ENCODE measurements at places on chromosomes 3 and 15.

GRCh38 chr15:56051676-56052075 is 58.3 kb upstream of the NEDD4 start:
- H3K27ac ChIP-seq = no peak overlapping the region
- H3K36me3 ChIP-seq = no peaks in the 10 kb centered on the region
- no peak overlapping the region for H3K4me3 ChIP-seq
- no peak for DNase-seq
- H3K4me1 ChIP-seq = no peaks in the 10 kb centered on the region

- H3K36me3 ChIP-seq = peaks cover 4% of the 10 kb centered on the region
- H3K4me1 ChIP-seq = peaks cover 15% of the 10 kb centered on the region
- DNase-seq = no peak
- H3K27ac ChIP-seq = peak overlapping the region; percentile 89
Measured at GRCh38 chr15:68298336-68298735, 20.8 kb downstream of the FEM1B start.

GRCh38 chr3:53970661-53971060 is 79.0 kb upstream of the SELENOK start:
- no peak for DNase-seq
- peaks cover 13% of the 10 kb centered on the region for H3K27me3 ChIP-seq
- no peak overlapping the region for H3K4me3 ChIP-seq
- H3K36me3 ChIP-seq = no peaks in the 10 kb centered on the region

GRCh38 chr3:5195605-5196004 is 8.1 kb downstream of the EDEM1 start:
- peak overlapping the region; percentile 47 for H3K4me3 ChIP-seq
- peaks cover 79% of the 10 kb centered on the region for H3K4me1 ChIP-seq
- peak overlapping the region; percentile 82 for H3K27ac ChIP-seq

DNA sequence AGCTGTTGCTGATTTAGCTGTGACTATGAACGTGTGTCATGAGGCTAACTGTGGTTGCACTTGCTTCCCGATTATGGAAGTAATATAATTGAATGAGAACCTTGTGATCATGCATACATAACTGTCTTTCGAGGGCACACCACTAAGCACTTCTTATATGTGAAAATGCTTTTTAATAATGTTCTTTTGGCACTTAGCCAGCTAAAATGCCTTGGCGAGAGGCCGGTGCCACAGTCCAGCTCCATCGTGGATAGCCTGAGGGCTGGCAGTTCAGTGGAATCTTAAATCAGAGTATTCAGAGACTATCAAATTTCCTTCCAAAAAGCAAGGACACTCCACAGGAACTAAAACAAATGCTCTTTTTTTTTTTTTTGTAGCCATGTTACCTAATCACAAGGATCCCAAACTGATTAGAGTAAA is 161.6 kb upstream of the FRMD4B start:
- no peak for DNase-seq
- no peaks in the 10 kb centered on the region for H3K4me1 ChIP-seq
- peaks cover 40% of the 10 kb centered on the region for H3K27me3 ChIP-seq

DNA sequence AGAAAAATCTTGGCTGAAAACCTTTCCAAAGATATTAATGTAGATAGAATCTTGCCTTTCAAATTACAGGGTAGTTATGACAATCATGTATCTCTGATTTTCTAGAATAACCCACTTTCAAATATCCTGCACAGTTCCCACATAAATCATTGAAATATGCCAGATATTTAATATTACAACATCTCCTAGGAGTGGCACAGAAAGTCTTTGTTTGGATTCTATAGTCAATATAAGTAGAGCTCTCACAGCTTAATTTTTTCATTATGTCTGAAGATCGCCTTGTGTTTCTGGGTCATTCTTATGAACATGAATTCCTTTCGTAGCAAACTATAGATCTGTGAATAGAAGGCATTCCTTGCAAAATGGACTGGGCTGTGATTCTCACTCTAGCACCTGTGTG is 5.0 kb downstream of the RARB start:
- no peaks in the 10 kb centered on the region for H3K36me3 ChIP-seq
- no peak overlapping the region for H3K4me3 ChIP-seq
- no peak overlapping the region for H3K27ac ChIP-seq
- no peak for DNase-seq
- peaks cover 33% of the 10 kb centered on the region for H3K27me3 ChIP-seq

GRCh38 chr3:129627350-129628168 is 21.1 kb upstream of the PLXND1 start:
- DNase-seq = peak; percentile 40
- peaks cover 14% of the 10 kb centered on the region for H3K4me1 ChIP-seq
- H3K36me3 ChIP-seq = peaks cover 2% of the 10 kb centered on the region
- peak overlapping the region; percentile 84 for H3K4me3 ChIP-seq
- peak overlapping the region; percentile 14 for H3K27ac ChIP-seq

DNA sequence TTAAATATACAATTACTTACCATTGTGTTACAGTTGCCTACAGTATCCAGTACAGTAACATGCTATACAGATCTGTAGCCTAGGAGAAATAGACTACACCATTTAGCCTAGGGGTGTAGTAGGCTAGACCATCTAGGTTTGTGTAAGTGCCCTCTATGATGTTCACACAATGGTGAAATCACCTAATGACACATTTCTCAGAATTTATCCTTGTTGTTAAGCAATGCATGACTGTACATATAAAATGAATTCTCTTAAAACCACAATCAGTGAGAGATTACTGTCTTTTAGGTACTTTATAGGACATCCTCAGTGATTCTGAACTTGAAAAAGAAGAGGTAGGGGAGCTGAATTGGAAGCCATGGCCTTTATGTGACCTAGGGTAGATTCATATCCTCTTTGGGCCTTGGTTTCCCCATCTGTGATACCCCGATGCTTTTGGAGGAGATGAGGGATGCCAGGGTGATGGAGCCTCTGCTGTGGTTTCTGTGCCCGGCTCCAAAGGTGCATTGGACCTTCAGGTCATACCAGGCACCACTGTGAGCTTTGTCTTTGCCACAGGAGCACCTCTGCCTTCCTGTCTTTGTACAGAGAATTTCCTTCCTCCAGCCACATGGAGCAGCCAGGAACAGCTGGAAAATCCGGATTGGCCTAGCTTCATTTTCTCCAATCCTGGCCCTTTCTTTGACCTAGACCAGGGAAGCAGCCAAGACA is 51.9 kb upstream of the FLNB start:
- DNase-seq = no peak
- H3K27ac ChIP-seq = no peak overlapping the region
- H3K4me1 ChIP-seq = no peaks in the 10 kb centered on the region
- no peaks in the 10 kb centered on the region for H3K27me3 ChIP-seq
- H3K4me3 ChIP-seq = no peak overlapping the region

- H3K4me3 ChIP-seq = no peak overlapping the region
- no peaks in the 10 kb centered on the region for H3K27me3 ChIP-seq
- H3K4me1 ChIP-seq = no peaks in the 10 kb centered on the region
- peaks cover 1% of the 10 kb centered on the region for H3K36me3 ChIP-seq
- no peak for DNase-seq
Measured at GRCh38 chr3:111735243-111735758, 123.8 kb upstream of the PHLDB2 start.

DNA sequence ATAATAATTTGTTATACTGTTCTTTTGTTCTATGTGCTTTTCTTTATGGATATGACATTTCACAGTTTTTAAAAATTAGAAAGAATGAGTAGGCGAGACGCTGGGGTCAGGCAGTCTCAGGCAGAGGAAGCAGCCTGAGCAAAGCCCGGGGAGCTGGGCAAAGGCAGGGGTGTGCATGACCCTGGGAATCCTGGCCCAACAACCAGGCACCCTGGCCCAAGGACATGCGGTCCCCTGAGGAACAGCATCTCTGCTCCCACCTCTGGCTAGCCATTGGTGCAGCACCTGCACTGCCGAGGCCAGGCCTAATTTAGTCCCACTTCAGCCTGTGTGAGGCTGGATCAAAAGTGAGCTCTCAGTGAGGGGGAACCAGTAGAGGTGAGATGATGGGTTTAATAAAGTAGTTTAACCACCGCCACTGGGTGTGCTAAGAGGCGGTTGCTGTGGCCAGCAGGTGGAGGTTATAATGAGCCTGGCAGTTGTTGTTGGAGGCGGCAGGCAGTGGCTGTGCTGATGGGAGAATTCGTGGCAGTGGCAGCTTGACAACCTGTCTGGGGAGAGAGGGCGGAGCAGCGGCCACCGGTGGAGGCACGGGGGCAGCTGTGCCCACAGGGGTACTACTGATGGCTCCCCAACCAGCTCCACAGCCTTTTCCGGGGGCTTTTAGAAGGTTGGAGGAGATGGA is 41.5 kb downstream of the PRKCD start:
- DNase-seq = no peak
- H3K4me1 ChIP-seq = no peaks in the 10 kb centered on the region
- H3K27me3 ChIP-seq = peaks cover 25% of the 10 kb centered on the region
- peak overlapping the region; percentile 34 for H3K27ac ChIP-seq
- H3K36me3 ChIP-seq = peaks cover 1% of the 10 kb centered on the region

DNA sequence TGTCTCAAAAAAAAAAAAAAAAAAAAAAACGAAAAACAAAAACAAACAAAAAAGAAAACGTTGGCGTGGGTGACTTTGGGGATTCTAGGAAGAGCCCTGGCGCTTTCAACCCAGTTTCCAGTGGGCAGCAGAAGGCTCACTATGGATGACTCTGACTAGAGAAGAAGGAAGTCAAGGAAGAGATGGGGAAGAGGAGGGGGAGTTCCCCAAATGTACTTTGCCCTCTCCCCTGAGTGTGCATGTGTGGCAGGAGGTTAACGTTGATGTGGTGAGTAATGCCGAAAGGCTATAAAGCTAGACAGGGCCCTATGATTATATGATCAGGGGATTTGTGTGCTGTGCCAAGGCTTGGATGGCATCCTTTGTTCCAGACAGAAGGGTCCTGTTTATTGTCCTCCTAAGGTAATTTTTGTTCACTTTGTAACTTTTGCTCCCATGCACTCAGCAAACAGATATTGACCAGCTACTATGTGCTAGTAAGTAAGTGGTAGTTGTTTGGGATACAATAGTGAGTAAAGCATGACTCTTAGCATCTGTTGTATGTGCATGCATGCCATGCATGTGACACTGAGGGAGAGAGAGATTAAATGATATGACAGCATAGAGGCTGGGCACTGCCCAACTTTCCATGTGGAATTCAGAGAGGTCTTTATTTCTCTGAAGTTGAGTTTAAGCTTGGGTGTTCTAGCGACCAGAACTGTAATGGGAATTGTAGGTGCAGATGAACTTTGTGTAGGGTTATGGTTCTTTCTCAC is 750 bp upstream of the HHLA2 start:
- H3K27ac ChIP-seq = no peak overlapping the region
- no peaks in the 10 kb centered on the region for H3K27me3 ChIP-seq
- DNase-seq = no peak
- H3K4me3 ChIP-seq = no peak overlapping the region

DNA sequence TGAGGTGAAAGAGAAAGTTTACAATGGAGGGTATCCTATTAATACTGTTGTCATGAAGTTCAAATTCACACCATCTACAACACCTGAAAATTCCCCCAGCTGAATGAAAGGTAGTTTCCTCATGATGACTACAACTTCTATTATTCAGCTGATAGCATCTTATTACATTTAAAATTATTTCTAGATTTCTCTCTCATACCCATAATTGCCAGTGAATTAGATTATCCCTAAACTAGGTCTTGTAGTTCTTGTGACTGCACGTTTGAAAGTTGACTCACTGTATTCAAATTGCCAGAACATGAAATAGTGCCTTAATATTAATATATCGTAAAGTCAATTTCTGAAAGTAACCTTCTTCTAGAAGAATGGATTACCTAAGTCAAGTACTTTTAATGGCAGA is 82.4 kb downstream of the FBXL22 start:
- H3K27ac ChIP-seq = peak overlapping the region; percentile 19
- no peaks in the 10 kb centered on the region for H3K4me1 ChIP-seq
- H3K36me3 ChIP-seq = peaks cover 55% of the 10 kb centered on the region
- H3K27me3 ChIP-seq = no peaks in the 10 kb centered on the region
- no peak for DNase-seq

- H3K27me3 ChIP-seq = no peaks in the 10 kb centered on the region
- H3K27ac ChIP-seq = no peak overlapping the region
Measured at GRCh38 chr3:23837691-23838090, 31.9 kb downstream of the UBE2E1 start.

- no peak overlapping the region for H3K27ac ChIP-seq
- DNase-seq = no peak
- peaks cover 15% of the 10 kb centered on the region for H3K27me3 ChIP-seq
- no peaks in the 10 kb centered on the region for H3K36me3 ChIP-seq
- H3K4me3 ChIP-seq = no peak overlapping the region
Measured at GRCh38 chr15:98398886-98399285, 249.5 kb upstream of the IGF1R start.

- no peaks in the 10 kb centered on the region for H3K27me3 ChIP-seq
- no peak overlapping the region for H3K4me3 ChIP-seq
- DNase-seq = no peak
- peaks cover 4% of the 10 kb centered on the region for H3K4me1 ChIP-seq
Measured at GRCh38 chr15:101684384-101684783, 32.2 kb upstream of the TM2D3 start.

GRCh38 chr3:3209714-3210113 is 30.2 kb upstream of the CRBN start:
- H3K4me1 ChIP-seq = no peaks in the 10 kb centered on the region
- no peak overlapping the region for H3K4me3 ChIP-seq
- no peaks in the 10 kb centered on the region for H3K36me3 ChIP-seq
- H3K27ac ChIP-seq = no peak overlapping the region

GRCh38 chr3:115428841-115429240 is 194.5 kb upstream of the GAP43 start:
- H3K27ac ChIP-seq = no peak overlapping the region
- H3K4me1 ChIP-seq = no peaks in the 10 kb centered on the region
- DNase-seq = no peak
- H3K4me3 ChIP-seq = no peak overlapping the region
- no peaks in the 10 kb centered on the region for H3K27me3 ChIP-seq

DNA sequence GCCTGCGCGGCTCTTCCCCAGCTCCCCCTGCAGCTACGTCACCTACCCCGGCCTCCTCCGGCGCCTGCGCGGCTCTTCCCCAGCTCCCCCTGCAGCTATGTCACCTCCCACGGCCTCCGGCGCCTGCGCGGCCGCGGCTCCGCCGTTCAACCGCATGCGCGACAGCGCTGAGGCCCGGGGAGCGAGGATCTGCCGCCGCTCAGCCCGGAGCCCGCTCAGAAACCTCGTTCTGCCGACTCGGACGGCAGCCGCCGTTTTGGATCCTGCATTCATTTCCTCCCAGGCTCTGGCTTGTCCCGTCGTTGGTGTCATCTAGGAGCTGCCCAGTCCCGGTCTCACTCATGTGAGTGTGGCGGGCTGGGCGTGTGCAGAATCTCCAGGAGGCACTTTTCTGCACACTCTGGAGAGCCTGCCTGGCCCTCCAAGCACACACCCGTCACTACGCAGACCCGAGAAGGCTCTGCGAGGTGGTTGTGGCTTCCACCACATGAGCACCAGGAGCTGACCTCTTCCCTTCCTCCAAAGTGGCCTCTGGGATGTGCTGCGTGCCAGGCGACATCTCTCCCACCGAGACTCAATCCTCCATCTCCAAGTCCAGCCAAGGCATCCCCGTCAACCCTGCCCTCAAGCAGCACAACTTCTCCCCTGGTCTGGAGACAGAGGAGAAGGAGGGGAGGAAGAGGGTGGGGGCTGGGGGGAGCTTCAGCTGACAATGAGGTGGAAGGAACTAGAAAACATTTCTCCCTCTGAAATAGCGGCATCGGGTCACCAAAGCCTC is 165.3 kb downstream of the CHSY1 start:
- no peak for DNase-seq
- no peak overlapping the region for H3K4me3 ChIP-seq
- H3K36me3 ChIP-seq = no peaks in the 10 kb centered on the region
- H3K4me1 ChIP-seq = no peaks in the 10 kb centered on the region
- peaks cover 21% of the 10 kb centered on the region for H3K27me3 ChIP-seq

Measured in central memory CD8-positive, alpha-beta T cell (primary cell).